ENCODE measurements at places on chromosomes 1 and 21. TPM values are rescaled to one million over a fixed set of nuclear protein-coding genes. Genes with fewer than 3 reads are reported as not detected.

The ALG14 gene
- total RNA-seq: 1.7 TPM

The OR10Z1 gene
- total RNA-seq: not detected

The GNG4 gene
- under 0.01 TPM for total RNA-seq

The CD1D gene
- 0.15 TPM for total RNA-seq

The TRIM67 gene
- total RNA-seq: not detected

The IL22RA1 gene
- not detected for total RNA-seq

The OR6K2 gene
- not detected for total RNA-seq

The OR2AK2 gene
- total RNA-seq: not detected

The KCTD3 gene
- total RNA-seq: 54.2 TPM

The DNAJC6 gene
- total RNA-seq: 8.2 TPM

The CDKN2C gene
- 24.8 TPM for total RNA-seq

The TRIM58 gene
- total RNA-seq: 0.33 TPM

The OR2M3 gene
- not detected for total RNA-seq

The RGSL1 gene
- total RNA-seq: not detected

The CFAP126 gene
- total RNA-seq: not detected

The SPRR1A gene
- total RNA-seq: not detected

The TRAPPC3 gene
- total RNA-seq: 96.4 TPM

The ID3 gene
- total RNA-seq: 4.0 TPM

The CCDC30 gene
- 2.2 TPM for total RNA-seq

The CSF3R gene
- total RNA-seq: not detected

The S100A8 gene
- not detected for total RNA-seq

The HMCN1 gene
- total RNA-seq: 94.5 TPM

The FAM177B gene
- total RNA-seq: not detected

The ADGRL4 gene
- total RNA-seq: 0.33 TPM

The FASLG gene
- total RNA-seq: not detected

The FBXO28 gene
- 35.3 TPM for total RNA-seq

The DVL1 gene
- total RNA-seq: 61.8 TPM

The IRF2BP2 gene
- 75.7 TPM for total RNA-seq

The ZNF695 gene
- 5.7 TPM for total RNA-seq

The RGS8 gene
- not detected for total RNA-seq

The RSPH1 gene
- total RNA-seq: 0.15 TPM

The C1orf141 gene
- not detected for total RNA-seq

The CFHR4 gene
- not detected for total RNA-seq

The VWA5B1 gene
- not detected for total RNA-seq

The PRUNE1 gene
- total RNA-seq: 9.6 TPM

The FCGR1A gene
- total RNA-seq: not detected

The ASCL5 gene
- not detected for total RNA-seq

The IVL gene
- not detected for total RNA-seq

The AMPD1 gene
- not detected for total RNA-seq

The EPHX1 gene
- total RNA-seq: 81.1 TPM

The CLCA1 gene
- total RNA-seq: not detected

The LCE1F gene
- not detected for total RNA-seq

The ZNF697 gene
- total RNA-seq: 35.3 TPM

The CYP4A22 gene
- total RNA-seq: not detected

The OPRD1 gene
- 1.7 TPM for total RNA-seq

The HAO2 gene
- total RNA-seq: 10.0 TPM

The AIDA gene
- total RNA-seq: 34.9 TPM

The PLEKHN1 gene
- total RNA-seq: not detected
